ENCODE measurements at places on chromosomes 4 and X.

DNA sequence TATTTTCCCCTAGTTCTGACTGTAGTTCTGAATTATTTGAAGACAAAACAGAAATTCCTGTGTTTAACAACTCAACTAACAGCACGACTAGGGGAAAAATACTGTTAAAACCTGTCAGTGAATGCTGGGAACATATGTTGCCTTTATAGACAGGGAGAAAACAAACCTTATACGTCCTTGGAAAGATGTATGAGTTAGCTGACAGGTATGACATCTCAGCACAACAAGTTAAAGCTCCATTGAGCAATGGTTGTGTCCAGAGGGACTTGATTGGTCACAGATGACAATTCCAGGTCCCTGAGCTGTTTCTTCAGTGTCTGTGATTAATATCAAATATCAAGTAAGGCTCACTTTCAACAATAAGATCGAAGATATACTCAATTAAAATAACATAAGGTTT is 58.2 kb upstream of the DDIT4L start:
- no peak for DNase-seq

- peak; percentile 2 for DNase-seq
Observed at GRCh38 chrX:129606918-129607317, 47.8 kb downstream of the APLN start.

GRCh38 chr4:88014386-88014905 is 7.0 kb downstream of the PKD2 start:
- no peak for DNase-seq

GRCh38 chrX:44290718-44291117 is 52.8 kb downstream of the EFHC2 start:
- no peak for DNase-seq

GRCh38 chr4:94488670-94489069 is 36.9 kb downstream of the PDLIM5 start:
- DNase-seq = no peak

DNA sequence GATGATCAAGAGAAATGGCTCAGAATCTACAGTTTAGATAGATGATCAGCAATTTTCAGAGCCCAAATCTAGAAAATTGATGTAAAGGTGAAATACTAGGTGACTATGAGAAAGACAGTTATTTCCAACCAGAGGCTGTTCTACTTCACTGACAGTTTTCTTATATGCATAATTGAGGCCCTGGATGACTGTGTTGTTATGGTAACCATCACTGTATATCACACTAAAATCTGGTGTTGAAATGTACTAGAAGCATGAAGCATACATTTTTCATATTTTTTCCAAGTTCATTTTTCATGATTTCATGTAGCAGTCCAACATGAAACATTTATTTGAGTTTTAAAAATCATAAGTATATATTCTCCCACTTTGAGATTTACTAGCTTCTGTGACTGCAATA is 87.4 kb downstream of the ATXN3L start:
- no peak for DNase-seq

- DNase-seq = no peak
Observed at GRCh38 chrX:73561801-73562200, 1.2 kb upstream of the CHIC1 start.

DNA sequence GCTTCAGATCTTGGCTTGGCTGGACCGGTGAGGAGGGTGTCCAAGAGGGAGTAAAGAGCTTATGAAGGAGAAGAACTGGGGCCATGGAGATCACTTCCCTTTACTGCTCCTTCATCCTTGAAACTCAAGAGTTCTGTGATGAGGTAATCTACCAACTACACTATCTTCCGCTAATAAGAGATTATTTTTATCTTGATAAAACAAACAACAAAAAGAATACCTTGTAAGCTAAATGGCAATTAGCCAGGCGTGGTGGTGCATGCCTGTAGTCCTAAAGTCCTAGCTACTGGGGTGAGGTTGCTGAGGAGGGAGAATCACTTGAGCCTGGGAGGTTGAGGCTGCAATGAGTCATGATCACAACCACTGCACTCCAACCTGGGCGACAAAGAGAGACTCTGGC is 47.4 kb downstream of the HAUS3 start:
- no peak for DNase-seq

DNA sequence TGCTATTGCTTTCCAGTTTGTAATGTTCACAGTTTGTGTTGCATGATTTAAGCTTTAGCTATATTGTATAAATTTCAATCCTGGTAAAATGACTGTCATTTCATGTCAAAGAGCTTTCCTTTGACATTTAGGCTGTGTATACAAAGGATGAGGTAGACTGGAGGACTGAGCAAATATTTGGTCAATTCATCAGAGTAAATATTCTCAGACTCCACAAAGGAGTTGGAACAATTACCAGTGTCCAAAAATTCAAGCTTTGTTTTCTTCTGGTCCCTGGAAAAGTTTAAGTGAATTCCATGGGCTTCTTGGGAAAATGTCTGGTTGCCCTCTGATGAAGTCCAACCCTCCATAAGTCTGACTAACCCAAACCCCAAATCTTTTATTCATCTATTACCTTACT is 682.4 kb downstream of the DACH2 start:
- no peak for DNase-seq

DNA sequence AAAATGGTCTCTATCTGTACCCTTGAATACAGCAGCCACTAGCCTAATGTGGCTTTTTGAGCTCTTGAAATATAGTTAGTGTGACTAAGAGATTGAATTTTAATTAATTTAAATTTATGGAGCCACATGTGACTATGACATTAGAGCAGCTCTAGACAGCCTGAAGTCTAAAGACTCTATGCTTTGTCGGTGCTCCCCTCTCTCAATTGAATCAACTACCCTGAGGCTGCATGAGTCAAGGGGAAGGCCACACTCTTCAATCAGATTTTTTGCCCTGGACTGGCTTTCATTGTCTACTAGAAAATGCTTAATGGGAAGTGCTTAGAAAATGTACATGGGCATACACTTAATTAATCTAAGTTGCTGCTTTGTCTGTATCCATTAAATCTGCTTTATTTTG is 11.7 kb downstream of the TLR7 start:
- DNase-seq = no peak

- peak; percentile 43 for DNase-seq
Observed at GRCh38 chrX:10074241-10074941, 82.4 kb upstream of the CLCN4 start.

DNA sequence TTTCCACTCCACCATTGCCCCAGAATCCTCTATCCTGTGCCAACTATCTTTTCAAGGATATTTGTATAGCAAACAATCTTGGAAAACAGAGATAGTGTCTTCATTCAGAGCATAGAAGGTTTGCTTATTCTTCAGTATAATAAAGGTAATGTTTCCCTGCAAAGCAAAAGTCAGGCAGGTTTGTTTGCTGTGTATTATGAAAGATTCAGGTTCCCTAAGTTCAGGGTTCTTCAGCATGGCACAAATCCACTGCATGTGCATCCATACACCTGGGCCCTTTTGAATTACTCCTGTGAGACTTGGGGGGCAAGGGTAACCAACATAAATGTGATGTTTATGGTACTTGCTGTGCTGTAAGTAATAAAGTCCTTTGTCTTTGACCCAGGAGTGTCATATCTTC is 33.2 kb upstream of the ZC4H2 start:
- no peak for DNase-seq

GRCh38 chrX:53262189-53262917 is 19.0 kb downstream of the IQSEC2 start:
- no peak for DNase-seq

GRCh38 chr4:8939160-8939839 is 67.7 kb upstream of the HMX1 start:
- no peak for DNase-seq

- DNase-seq = no peak
Observed at GRCh38 chr4:125838202-125838601, 523.4 kb downstream of the FAT4 start.

- DNase-seq = no peak
Observed at GRCh38 chr4:85748654-85749053, 273.7 kb downstream of the ARHGAP24 start.

DNA sequence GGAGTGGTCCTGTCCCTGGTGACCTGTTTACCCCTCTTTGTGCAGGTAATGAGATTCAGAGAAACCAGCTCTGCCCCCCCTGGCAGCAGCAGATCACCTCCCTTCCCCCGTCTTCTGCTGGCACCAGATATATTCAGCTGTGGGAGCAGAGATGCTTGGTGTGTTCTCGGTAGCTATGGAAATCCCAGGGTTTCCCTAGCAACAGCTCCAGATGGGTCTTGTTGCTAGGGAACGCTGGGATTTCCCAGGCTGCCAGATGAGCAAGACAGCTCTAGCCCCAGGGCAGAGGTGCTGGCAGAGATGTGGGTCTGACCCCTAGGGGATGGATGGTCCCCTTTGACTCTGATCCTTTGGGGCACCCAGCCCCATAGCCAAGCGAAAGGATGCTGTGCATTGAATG is 20.2 kb downstream of the CETN2 start:
- DNase-seq = peak; percentile 14

DNA sequence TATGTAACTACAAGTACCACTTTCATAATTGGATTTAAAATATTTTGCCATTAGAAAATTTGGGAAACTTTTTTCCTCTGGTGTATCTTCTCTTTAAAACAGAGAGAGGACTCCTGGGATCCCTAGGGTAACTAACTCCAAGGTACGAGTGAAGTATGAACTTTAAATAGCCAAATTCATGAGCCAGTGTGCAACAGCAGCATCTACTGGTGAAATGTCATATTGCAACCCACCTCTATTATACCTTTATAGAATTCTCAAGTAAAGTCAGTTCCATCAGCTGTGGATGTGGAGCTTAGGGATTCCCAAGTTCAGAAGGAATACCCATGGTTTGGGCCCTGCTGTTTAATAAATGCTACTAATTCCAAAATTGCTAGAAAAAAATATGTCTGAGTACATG is 282.7 kb upstream of the TAPT1 start:
- no peak for DNase-seq

- no peak for DNase-seq
Observed at GRCh38 chrX:22389556-22390179, 117.0 kb downstream of the CBLL2 start.

Data from NCI-H2171 treated with DMSO at 0.1 percent for 48 hours (cell line).